ENCODE measurements at places on chromosomes 5 and 9.
A peak's percentile ranks its signal among the peaks of the same experiment; 100 is the strongest.

DNA sequence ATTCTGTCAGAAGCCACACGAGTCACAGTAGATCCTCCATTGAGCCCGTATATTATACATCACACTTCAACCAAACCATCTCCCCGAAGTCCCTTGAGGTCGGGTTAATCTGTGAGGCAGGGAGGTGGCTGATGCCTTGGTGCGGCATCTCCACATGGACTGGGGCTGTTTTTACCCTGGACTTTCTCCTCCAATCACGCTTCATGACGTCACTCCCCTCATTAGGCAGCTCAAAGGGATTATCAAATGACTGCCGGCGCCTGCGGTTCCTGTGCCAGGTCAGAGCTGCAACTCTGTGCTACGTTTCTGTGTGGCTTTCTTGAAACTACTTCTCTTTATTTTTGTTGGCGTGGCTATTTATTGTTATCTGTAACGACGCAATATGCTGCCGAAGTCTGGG, 53.7 kb downstream of the TMOD1 start:
- DNase-seq: no peak

- DNase-seq: no peak
Observed at GRCh38 chr5:163978897-163979296, 473.5 kb downstream of the MAT2B start.

DNA sequence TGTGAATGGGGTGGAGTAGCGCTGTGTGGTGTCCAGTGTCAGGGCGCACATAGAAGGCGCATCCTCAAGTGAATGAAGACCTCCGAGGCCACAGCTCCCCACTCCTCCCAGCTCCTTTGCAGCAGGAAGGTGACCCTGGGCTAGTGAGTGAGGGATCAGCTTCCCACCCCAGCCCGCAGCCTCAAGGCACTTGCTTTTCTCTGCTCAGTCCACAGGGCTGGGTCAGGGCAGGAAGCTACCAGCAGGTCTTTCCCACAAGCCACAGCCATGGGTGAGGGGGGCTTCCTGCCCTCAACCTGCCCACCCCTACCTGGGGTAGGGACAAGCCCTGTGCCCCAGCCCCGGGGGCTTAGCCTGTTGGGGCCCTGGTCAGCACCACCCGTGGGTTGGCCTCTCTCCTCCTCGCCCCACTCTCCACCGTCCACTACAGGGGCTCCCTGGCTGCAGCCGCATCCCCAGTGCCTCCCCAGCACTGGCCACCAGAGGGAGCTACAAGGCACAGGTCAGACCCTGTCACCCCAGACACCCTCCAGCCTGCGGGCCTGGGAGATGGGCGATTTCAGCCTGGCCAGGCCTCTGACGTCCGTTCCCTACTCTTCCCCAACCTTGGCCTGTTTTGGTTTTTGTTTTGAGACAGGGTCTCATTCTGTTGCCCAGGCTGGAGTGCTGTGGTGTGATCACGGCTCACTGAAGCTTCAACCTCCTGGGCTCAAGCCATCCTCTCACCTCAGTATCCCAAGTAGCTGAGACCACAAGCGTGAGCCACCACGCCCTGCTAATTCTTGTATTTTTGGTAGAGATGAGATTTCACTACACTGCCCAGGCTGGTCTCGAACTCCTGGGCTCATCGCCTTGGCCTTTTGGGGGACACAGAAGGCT, 1.3 kb upstream of the ABCA2 start:
- DNase-seq: peak; percentile 70

- DNase-seq: peak; percentile 65
Observed at GRCh38 chr5:14595189-14595588, 13.6 kb downstream of the OTULINL start.

DNA sequence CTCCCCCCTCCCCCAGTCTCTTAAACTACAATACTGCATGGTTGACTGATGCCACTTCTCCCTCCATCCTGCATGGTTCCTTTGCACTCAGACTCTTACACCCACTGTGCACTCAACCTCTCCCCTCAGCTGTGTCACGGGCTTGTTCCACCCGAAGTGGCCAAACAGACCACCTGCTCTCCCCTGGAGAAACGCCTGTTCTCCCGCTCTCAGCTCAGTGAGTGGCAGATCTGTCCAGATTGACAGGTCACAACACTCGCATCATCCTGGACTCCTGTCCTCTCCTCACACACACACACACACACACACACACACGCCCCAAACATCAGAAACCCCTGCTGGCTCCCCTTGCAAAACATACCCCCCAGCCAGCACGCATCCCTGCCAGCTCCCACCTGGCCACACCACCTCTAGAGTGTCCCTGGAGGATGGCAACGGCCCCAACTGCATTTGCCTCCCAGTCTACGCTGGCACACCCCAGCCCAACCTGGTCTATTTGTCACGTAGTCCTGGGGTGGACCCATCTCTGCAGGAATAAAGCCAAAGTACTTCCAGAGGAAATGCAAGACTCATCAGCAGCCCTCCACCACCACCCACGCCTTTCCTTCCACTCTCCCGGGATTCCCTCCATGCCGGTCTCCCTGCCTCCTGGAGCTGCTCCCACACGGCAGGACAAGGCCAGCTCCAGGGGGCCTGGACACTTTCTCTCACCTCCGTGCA, 2.9 kb downstream of the OR2V1 start:
- DNase-seq: no peak

GRCh38 chr9:114303977-114304376, 18.9 kb upstream of the ORM1 start:
- DNase-seq: no peak

GRCh38 chr9:128921881-128922763, 1.3 kb downstream of the PHYHD1 start:
- no peak for DNase-seq

GRCh38 chr5:138067945-138068344, 15.9 kb upstream of the WNT8A start:
- no peak for DNase-seq

GRCh38 chr9:88237479-88237961, 99.2 kb upstream of the SPATA31C2 start:
- no peak for DNase-seq

DNA sequence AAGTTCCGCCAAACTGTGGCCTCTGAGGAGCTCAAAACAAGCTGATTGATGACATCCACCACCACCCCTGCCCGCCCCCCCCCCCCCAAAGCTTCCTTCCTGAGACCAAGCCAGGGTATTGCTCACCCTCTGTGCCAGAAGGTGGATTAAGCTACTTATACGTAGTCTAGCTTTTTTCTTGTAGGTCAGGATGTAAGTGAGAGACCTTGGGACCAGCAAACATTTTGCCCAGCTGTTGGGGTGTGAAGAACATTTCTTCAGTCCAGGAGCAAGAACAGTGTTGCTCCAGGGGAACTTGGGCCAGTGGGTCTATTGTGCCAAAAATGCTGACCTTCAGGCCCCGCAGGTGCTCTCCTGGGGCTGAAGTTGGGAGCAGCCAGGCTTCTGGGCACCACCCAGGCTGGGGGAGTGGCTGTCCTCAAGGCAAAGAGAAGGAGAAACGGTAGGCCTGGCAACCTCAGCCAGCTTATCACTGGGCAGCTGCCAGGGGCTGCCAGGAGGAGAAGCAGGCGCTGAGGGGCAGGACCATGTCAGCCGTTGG, 18.0 kb downstream of the NEURL1B start:
- no peak for DNase-seq

DNA sequence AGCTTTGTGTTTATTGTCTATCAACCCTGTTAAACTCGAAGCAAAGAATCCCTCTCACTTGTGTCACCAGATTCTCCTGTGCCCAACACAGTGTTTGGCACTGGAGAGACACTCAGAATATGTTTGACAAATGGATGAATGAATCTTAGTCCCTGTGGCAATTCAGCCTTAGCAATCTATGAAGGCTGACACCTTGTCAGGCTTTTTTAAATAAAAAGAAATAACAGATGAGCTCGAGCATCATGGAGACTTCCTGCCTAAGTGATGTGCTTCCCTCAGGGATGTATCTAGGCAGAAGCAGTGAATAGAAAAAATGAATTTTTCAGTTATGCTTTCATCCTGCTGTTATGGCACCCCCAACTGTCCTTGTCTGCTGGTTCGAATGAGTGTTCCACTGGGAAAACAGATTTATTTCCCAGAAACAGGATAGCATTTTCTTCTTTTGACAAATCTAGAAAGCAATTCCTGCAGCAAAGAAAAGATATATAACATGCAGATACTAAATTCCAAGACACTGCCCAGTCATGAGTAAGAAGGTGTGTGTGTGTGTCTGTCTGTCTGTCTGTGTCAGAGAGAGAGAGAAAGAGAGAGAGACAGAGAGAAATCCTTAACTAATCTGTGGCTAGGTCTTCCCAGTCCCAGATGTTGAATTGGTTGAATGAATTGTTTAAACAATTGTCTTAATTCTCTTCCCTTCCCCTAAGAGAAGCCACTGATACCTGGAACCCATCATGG, 16.7 kb downstream of the MAMDC2 start:
- no peak for DNase-seq

GRCh38 chr9:11144746-11145145, 531.9 kb upstream of the PTPRD start:
- no peak for DNase-seq
